NCI-H2081 (cell line): ENCODE measurements at places on chromosomes 2 and 18.
A peak's percentile ranks its signal among the peaks of the same experiment; 100 is the strongest.

- DNase-seq, result no peak
These were observed 17.9 kb upstream of the VPS4B start for GRCh38 chr18:63440219-63440618.

GRCh38 chr2:111219734-111220505, 99.2 kb downstream of the BCL2L11 start:
- DNase-seq, result no peak

GRCh38 chr2:104050656-104051242, 803.2 kb upstream of the POU3F3 start:
- peak; percentile 56 for DNase-seq

- DNase-seq, result peak; percentile 9
These were observed 583.0 kb downstream of the THSD7B start for GRCh38 chr2:137348301-137348700.

GRCh38 chr2:172065111-172065510, 20.2 kb upstream of the DLX1 start:
- no peak for DNase-seq

- DNase-seq, result no peak
These were observed 61.5 kb downstream of the TNFRSF11A start for GRCh38 chr18:62386601-62387000.

DNA sequence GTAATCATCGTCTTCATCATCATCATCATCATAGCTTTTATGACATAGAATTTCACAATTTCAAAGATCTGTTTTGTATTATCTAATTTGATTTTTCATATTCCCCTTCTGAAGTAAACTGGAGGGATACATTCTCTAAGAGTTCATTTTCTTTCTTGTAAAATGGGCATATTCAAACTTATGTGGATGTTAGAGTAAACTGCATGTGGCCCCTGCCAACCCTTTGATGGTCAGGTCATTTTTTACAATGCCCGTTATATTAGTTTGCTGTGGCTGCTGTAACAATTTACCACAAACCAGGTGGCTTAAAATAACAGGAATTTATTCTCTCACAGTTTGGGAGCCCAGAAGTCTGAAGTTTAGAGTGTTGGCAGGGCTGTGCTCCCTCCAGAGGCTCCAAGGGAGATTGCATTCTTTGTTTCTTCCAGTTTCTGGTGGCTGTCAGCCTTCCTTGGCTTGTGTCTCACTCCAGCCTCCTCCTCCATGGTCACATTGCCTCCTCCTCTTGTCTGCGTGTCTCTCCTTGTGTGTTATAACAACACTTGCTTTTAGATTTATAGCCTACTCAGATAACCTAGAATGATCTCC, 127.5 kb upstream of the MMADHC start:
- peak; percentile 3 for DNase-seq

DNA sequence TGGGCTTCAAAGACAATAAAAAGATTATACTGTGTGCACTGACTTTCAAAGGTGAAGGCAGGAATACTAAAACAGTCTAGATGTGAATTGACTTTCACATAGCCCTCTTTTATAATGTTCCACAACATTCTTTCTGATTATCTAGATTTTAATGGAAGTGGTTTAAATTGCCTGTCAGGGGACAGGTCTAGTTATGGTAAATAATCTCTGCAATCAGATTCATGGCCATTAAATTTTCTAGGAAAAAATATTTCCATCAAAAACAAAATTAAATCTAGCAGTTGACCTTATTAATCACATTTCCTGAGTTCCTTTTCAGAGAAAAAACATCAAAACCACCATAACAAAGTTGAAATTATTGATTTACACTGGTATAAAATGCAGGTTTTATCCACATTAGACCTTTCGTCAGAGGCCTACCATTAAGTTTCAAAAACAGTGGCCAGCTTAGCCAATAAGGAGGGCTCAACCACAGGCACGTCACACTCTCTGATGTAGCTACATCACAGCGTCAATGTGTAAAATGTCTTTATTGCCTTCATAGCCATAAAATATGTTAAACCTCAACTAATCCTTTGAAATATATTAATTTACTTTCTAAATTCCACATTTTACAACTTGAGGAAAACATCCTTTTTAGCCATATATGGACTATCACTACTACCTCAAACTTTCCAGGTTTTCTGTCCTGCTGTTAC, 79.4 kb downstream of the NOL10 start:
- no peak for DNase-seq

DNA sequence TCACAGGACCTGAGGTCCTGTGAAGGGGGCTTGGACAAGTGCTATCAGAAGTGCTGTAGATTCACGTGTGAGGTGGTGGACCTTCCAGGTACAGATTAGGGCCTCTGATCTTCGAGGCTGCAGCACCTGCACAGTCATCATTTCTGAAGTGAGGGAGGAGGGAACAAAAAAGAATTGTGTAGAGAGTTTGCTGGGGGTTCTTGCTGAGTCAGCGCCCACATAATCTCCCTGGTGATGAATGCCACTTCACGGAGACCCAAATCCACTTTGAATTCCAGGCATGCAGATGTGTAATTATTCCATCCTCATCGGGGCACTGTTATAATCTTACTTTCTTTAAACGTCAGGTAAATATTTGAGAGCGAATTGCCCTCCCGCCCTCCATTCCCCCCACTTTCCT, 128.5 kb upstream of the CAPN13 start:
- DNase-seq, result no peak

- peak; percentile 48 for DNase-seq
These were observed 767 bp upstream of the NPPC start for GRCh38 chr2:231926761-231927565.

GRCh38 chr2:216985658-216986141, 125.8 kb upstream of the TNP1 start:
- DNase-seq, result peak; percentile 94

GRCh38 chr2:99451280-99451679, 38.5 kb downstream of the REV1 start:
- no peak for DNase-seq

DNA sequence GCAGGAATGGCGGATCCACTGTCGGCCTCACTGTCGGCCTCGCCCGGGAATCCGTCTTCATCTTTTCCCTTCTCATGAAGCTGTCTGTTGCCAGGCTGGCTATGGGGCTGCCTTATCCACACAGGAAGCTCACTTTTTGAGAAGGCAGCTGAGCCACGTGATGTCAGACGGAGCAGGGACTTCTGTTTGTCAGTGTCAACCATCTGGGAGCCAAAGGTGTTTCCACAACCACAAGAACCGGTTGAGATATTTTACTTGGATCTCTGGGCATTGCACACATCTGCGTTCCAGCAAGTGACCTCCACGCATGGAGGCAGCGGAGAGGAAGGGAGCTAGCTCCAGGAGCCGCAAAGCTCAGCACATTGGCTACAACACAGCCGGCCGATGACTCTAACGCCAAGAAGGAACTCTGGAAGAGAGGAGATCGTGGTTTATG, 27.4 kb upstream of the TAF1B start:
- no peak for DNase-seq

- no peak for DNase-seq
These were observed 266.8 kb downstream of the EN1 start for GRCh38 chr2:118580651-118581050.

DNA sequence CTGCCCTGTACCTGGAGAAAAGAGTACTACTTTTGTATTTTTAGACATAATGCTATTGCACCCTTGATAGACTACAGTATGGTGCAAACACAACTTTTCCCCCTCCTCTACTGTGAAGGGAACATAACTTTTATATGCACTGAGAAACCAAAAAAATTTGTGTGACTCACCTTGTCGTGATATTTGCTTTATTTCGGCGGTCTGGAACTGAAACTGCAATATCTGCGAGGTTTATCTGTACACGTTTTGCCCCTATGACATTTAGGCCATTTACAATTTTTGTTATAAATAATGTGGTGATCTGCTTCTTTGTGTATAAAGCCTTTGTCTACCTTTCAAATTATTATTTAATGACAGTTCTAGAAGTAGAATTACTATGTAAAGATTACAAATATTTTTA, 34.4 kb upstream of the AAK1 start:
- DNase-seq, result no peak

- no peak for DNase-seq
These were observed 24.6 kb upstream of the DAW1 start for GRCh38 chr2:227846831-227847230.

- no peak for DNase-seq
These were observed 77.8 kb downstream of the GALNT14 start for GRCh38 chr2:31060397-31060796.

GRCh38 chr18:24185805-24186204, 46.9 kb downstream of the CABYR start:
- no peak for DNase-seq

GRCh38 chr18:36589857-36590543, 238.8 kb downstream of the TPGS2 start:
- DNase-seq, result no peak

DNA sequence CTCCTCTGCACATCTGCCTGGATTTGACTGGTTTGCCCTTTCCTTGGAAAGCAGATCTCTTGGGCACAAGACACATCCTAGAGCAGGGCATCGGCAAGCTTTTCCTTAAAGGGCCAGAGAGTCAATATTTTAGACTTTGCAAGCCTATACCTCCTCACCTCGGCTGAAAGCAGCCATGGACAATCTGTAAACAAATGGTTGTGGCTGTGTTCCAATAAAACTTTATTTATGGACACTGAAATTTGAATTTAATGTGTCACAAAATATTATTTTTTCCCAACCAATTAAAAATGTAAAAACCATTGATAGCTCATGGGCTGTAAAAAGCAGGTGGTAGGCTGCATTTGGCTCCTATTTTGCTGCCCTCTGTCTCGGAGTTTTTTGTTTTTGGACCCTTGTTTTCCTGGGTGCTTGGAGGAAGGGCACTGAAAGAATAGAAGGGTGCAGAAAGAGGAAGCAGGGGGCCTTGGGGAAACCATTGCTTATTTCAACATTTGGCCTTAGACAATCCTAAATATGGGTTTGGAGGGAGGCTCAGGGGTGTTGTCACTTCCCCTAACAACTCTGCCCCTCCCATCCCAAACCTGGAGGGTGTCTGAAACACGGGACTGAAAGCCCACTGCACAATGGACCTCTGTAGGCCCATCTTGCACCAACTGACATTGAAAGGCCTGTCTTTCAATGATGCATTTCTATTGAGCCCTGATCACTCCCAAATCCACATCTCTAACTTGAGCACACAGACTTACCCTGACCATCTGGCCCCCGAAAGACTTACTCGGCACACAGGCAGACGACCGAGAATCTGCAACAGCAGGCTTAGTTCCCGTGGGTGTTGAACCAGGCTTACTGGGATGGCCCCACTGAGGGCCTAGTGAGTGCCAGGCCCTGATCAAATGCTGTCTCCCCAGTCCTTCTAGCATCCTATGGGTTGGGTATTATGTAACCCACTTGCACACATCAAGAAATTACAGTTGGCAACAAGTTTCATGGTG, 7.1 kb upstream of the ZFP36L2 start:
- no peak for DNase-seq

GRCh38 chr18:25313268-25313667, 38.7 kb downstream of the ZNF521 start:
- DNase-seq, result no peak

DNA sequence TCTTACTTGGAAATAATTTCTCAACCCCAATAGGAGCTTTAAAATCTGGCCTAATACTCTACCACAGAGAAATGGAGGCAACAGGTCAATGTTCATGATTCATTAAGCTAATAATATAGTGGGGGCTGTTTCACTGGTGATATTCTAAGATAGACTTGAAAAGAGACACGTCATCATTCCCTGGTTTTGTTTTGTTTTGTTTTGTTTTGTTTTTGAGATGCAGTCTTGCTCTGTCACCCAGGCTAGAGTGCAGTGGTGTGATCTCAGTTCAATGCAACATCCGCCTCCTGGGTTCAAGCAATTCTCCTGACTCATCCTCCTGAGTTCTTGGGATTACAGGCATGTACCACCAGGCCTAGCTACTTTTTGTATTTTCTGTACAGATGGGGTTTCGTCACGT, 37.5 kb upstream of the SOS1 start:
- DNase-seq, result no peak

GRCh38 chr2:234435836-234436481, 60.9 kb downstream of the ARL4C start:
- DNase-seq, result no peak

DNA sequence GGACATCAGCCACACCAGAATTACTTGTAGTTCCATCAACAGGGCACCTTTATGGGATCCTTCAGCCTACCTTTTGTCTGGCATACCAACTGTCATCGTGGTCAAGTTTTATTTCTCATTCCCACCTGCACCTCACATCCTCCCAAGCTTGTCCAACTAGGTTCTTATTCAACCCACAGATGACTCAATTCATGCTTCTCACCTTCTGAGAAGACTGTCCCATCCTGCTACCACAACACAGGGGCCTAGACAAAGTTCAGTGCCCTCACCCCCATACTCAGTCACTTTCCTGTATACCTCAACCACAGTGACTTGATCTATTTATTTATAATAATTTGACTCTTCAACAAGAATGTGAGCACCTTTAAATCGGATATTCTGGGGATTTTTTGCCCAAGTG, 114.4 kb upstream of the ACVR1C start:
- no peak for DNase-seq

DNA sequence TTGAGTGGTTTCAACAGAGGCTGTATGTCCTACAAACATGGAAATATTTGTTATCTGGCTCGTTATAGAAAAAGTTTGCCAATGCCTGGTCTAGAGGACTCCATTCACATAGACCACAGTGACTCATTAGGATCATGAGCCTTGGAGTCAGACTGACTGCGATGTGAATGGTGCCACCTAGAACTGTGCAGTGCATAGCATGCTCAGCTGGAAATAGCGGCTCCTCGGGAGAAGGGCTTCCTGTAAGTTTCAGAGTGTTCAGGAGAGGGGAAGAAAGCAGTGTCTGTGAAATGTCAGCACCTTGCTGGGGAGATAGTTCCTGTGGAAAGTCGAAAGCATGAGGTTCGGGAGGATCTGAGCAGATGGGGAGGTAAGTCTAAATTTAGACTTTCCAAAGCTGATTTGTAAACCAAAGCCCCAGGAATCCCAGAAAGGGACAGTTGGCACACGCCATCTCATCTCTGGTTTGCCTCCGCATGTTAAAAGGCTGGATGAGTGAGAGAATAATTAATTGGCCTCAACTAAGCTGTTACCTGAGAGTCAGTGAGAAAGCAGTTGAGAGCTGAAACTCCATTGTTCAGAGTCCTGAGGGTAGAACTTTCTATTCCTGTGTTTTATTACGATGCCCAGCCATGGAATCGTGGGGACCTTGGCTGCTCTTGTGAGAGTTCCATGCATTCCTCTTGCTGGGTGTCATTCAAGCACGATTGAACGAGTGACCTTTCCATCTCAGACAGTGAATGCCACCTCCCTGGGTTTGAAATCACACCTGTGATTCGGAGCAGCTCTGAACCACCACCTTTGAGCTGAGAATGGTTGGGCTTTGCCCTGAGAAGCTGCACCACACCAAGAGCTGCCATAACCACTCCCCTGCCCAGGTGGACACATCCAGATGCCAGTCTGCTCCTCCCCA, 99.5 kb downstream of the MAPK4 start:
- no peak for DNase-seq
